CD4-positive, alpha-beta T cell treated with Interleukin-10 for 1 hour (primary cell): ENCODE measurements at places on chromosomes 13 and 19.

DNA sequence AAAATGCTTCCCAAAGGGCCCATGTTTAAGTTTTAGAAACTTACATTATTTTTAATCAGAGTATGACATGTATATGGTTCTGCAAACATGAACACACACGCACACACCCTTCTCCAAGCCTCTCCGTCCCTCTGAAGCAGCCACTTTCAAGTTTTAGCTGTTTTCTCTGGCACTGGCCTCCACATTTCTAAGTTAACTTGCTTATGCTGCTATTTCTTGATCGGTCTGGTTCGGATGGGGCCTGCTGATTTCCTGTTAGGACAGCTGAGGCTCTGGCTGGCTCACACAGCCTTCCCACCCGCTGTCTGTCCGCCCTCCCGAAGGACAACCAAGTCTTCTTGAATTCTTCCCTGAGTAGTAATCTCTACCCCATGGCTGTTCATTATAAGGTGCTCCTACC lies 4.4 kb downstream of the SPC24 start:
- no peak for DNase-seq

DNA sequence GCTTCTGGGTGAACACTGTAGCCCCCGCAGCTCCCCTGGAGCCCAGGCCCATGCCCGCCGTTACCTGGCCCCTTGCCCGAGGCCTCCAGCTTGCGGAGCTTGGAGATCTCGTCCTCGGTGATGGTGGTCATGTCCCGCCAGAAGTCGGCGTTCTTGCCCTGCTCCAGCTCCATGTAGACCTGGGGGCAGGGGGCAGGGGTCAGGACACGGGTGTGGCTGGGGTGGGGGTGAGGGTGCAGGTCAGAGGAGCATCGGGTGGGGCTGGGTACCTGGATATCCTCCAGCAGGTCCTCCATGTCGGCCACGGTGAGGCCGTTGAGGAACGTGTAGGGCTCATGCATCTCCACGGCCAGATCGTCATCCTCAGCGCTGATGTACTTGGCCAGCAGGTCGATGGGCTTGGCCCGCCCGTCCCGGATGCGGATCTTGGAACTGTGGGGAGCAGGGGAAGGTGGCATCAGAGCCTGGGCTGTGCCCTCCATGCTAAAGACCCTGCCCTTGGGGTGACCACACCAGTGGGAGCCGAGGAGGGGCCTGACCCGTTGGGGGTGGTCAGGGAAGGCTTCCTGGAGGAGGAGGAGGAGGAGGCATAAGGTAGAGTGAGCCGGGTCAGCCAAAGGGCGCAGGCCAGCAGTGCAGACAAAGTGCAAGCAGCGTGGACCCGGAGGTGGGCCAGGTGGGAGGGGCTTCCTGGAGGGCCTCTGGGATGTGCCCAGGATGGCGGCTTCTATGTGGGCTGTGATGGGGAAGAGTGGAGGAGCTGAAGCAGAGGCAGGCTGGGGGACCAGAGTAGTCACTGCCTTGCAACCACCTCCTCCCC lies 7.6 kb downstream of the CACTIN start:
- DNase-seq: no peak

DNA sequence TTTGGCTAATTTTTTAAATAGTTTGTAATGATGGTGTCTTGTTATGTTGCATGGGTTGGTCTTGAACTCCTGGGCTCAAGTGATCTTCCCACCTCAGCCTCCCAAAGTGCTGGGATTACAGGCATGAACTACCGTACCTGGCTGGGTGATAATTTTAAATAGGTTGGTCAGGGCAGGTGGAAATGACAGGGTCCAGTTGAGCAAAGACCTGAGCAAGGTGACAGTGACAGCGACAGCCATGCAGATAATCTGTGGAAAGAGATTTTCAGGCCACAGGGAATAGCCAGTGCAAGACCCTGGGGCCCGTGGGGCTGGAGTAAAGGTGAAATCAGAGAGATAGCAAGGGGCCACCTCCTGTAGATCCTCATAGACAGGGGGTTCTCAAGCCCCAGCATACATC lies 3.5 kb downstream of the SPACA6 start:
- DNase-seq: no peak

- no peak for DNase-seq
Observed at GRCh38 chr19:16661480-16662034, 618 bp downstream of the TMEM38A start.

- peak; percentile 68 for DNase-seq
Observed at GRCh38 chr19:9205501-9206113, 13.8 kb downstream of the OR7D4 start.

- no peak for DNase-seq
Observed at GRCh38 chr19:23002690-23003422, at the start of gene ZNF728. TSS of gene ZNF728 (minus strand) at chr19:23003176. CDS start at chr19:23003030, 146 bp downstream.

DNA sequence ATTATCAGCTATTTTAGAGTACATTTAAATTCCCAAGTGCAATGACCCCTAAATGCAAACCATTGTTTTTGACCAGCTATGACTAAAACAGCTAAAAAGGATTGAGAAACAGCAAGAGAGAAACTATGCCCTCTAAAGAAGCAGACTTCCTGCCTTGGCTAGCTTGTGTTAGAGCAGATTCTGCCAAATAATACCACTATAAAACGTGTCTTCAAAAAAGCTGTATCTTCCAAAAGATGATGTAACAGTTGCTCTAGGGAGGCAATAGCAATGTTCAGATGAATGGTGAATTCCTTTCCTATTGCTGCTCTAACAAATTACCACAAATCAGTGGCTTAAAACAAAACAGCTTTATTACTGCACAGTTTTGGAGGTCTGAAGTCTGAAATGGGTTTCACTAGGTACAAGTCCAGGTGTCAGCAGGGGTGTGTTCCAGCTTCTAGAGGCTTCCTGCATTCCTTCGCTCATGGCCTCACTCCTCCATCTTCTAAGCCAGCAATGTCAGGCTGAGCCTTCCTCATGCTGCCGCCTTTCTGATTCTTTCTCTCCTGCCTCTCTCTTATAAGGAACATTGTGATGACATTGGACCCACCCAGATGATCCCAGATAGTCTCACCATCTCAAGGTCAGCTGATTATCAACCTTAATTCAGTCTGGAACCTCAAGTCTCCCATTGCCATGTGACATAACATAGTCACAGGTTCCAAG lies 84.5 kb downstream of the LRRC63 start:
- DNase-seq: peak; percentile 44

GRCh38 chr19:23404676-23405075 lies 9.4 kb upstream of the ZNF91 start:
- DNase-seq: no peak

DNA sequence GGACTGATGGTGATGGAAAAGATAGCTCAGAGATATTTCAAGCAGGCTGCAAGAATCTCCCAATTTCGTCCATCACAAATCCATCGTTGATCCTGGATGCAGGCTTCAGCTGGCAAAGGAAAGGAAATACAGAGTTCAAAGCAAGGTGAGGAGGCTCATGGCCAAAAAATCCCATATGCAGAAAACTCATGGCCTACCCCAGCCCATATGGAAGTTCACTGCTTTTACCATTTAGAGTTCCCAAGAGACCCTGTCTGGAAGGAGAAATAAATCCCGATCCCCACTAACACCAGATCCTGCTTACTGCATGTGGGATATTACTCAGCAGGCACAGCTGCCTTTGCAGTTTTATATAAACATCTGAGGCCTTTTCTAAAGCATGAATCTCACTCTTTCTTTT lies 412.9 kb upstream of the SPRY2 start:
- no peak for DNase-seq

DNA sequence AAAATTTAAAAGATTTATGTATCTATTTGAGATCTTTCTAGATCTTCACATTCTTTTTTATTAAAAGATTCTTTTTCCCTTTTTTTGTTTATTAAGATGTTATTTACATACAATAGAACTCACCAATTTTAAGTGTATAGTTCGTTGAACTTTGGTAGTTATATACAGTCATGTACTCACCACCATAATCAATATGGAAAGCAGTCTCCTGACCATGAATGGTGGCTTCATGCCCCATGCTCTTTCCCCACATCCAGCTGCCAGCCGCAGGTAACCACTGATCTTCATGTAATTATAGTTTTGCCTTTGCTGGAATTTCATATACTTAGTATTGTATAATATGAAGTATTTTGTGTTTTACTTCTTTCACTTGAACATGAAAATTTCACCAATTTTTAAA lies 20.6 kb upstream of the GPR183 start:
- no peak for DNase-seq

DNA sequence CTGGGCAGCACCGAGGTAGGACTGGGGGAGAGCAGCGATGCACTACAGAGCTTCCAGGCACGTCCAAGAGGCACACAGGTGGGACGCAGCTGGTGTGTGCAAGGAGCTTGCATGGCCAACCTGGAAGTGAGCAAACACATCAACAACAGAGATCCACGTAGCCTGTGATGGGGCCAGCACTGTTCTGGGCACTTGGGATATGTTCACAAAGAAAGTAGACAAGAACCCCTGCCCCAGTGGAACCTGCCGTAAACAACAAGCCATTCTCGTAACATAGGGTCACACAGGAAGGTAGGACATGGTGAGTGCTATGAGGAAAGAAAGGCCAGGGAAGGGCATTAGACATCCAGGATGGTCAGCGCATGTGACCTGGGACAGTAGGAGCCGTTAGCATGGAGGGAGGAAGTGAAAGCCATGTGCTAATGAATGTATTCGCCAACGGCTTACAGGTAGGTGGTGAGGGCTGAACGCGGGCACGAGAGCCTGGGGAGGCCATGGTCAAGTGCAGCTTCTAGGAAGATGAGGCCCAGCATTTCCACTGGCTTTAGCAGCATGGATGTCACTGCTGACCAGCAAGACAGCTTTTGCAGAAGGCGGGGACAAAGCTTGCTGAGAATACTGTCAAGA lies 105.5 kb downstream of the TEX26 start:
- no peak for DNase-seq

DNA sequence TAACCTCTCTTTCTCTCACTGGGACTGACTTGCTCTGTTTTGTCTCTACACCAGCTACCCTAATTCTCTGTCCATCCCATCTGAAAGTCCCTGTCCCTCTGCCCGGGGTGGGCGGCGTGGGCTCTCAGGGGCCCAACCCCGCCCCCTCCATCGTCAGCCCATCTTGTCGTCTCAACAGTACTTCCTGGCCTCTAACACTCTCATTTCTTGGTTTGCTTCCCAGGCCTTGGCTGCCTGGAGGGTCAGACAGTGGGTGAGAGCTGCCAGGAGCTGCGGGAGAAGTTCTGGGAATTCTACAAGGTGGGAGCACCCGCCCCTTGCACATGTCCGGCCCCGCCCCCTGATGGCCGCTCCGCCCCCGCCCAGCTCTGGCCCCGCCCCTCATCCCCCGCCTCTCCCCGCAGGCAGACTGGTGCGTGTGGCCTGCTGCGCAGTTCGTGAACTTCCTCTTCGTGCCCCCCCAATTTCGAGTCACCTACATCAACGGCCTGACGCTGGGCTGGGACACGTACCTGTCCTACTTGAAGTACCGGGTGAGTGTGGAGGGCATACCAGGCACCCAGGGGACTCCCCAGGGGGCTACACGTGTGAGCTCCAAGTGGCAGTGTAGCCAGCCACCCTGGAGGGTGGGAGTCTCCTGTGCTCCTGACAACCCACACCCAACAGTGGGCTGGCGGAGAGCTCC lies 1.7 kb downstream of the MPV17L2 start:
- peak; percentile 46 for DNase-seq

DNA sequence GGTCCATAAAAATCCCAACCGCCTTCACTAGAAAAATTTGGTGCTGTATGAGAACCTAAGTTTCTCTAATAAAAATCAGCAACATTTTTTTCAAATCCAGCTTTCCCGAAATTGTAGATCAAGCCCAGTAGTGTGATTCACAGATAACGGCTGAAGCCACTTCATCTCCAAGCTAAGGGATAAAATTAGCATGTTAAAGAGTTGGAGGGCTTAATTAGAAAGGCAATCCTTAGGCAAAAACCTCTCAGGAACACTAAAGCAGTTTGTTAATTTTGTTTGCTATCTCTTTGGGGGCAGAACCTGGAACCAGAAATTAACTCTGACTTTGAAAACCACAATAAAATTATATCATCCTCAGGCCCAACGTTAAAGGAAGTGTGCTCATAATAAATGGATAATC lies 820.2 kb downstream of the GPC5 start:
- no peak for DNase-seq

DNA sequence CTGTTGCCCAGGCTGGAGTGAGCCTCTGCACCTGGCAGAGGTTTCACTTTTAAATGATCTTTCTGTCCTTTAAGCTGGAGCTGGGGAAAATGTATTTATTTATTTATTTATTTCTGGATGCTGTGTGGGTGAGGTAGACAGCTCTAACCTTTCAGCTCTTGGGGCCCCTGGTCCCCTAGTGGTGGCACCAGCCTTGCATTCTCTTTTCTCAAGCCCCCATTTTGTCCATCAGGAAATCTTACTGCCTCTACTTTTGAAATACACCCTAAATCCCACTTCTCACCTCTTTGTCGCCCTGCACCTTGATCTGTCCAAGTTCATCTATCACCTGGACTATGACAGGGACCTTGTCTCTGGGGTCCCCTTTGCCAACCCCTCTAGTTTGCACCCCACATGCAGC lies 2.1 kb upstream of the B9D2 start:
- no peak for DNase-seq

GRCh38 chr13:79973533-79973963 lies 367.4 kb downstream of the SPRY2 start:
- DNase-seq: no peak

- DNase-seq: no peak
Observed at GRCh38 chr19:12111176-12111575, 29.0 kb downstream of the ZNF20 start.

- no peak for DNase-seq
Observed at GRCh38 chr19:12284226-12284625, 10.5 kb downstream of the ZNF44 start.

DNA sequence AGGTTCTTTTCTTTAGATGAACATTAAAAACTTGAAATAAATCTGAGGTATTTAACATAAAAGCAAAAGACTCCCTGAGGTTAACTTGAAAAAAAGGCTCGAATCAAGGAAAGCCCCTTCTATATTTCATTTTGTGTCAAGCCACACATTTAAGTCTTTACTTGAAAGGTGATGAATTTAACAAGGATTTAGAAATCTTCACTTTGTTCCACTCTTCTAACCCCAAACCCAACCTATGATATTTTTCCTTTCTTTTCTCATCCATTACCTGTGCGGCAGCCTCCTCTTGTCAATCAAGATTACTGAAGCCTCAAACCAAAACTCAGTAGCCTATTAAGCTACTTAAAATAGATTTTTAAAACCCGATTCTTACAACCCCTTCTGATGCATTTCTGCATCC lies 33.8 kb downstream of the MIPEP start:
- DNase-seq: no peak

DNA sequence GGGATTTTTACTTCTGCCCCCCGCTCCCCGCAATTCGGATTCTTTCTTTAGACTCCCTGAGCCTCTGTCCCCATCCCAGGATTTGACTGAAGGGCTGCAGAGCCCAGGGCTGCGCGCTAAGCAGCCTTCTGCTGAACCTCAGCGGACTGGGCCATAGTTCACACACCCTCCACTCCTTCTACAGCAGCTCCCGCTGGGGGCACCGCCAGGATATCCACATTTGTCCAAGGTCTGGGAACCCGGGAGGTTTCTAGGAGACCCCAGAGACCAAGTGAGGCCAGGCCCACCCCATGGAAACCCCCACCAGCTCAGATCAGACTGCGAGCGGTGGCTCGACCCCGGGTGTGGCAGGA lies 463.3 kb downstream of the ITGBL1 start:
- no peak for DNase-seq
